HS-27A (cell line): ENCODE measurements at places on chromosomes 7 and 10.

DNA sequence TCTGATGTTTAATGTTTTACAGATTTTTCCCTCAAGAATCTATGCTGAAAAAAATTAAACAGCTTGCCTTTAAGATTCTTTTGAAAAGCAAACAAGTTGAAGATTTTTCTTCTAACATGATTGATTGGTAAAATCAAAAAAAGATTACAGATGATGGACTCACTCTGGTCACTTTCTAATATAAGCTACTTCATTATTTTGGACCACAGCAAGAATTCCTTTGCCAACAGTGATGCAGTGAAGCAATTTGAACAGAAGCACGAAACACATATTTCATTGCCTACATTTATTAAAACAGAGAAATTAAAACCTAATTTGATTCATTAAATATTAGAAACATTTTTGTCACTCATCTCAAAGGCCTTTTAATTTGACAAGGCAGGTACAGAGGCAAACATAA, 82.1 kb upstream of the SGCE start:
- no peak for DNase-seq

GRCh38 chr7:6375348-6376101, 72.2 kb downstream of the DAGLB start:
- no peak for DNase-seq

DNA sequence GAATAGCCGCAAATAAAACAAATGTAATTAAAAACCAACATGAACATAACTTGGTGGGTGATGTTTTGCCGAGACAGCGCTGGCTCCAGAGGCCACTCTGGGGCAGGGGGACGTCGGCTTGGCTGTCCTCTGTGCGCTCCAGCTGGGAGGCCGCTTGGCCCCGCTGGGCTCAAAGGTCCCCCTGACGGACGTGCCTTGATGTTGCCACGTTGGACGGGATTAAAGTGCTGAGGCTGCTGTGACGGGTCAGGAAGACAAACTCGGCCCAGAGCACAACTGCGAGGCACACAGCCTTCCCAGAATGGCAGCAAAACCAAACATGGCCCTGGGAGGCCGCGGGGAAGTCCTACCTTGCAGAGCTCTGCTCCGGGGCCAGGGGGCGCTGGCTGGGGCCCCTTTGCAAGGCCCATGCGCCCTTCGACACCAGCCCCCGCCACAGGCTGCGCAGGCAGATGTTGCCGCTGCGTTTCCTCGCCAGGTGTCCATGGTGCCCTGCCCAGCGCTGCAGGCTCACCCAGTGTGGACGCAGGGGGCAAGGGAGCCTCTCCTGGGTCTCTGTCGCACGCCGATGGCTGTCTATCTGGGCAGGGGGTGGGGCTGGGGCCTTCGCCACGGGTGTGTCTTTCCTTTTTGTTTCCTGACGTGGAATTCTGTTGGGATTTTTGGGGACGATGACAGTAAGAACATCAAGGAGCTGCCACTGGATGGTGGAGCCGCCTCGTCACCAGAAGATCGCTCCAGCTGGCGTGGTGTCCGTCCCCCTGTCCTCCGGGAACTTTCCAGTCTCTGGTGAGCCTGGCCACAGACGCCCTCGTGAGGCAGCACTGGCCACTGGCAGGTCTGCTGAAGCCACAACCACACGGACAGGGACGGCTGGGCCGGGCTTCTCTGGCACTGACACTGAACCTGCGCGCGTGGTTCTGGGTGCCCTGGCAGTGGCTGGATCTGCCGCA, 99.6 kb upstream of the DIP2C start:
- DNase-seq: no peak

GRCh38 chr10:77970869-77971803, 44.6 kb upstream of the DLG5 start:
- DNase-seq: no peak

- DNase-seq: no peak
Measured at GRCh38 chr7:134355927-134356326, 39.2 kb upstream of the SLC35B4 start.

- no peak for DNase-seq
Measured at GRCh38 chr7:82404652-82405051, 38.9 kb downstream of the CACNA2D1 start.

DNA sequence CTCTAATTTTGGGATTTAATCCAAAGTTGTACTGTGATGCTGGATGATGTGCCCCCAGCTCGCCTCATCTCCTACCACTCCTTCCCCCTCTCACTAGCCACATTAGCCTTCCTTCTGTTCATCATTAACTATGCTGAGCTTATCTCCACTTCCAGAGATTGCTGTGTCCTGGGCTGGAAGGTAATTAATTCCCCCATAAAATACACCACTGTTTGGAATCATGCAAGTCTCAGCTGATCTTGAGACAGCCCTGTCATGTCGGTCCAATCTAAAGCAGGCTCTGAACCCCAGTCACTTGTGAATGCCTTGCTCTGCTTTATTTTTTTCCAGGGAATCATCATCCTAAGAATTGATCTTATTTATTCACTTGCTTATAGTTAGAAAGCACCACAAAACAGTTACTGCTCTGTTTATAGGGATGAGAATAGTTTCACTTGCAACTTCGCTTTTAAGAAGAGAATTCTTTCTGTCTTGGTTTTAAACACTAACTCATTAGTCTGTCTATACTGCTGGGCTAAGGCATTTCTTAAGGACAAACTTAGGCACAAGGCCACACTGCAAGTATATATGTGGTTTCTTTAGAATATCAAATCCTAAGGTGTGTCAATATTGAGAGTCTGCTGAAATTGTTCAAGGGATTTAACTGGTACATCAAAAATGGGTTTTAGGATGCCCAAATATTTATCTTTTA, 341.1 kb upstream of the SEMA3A start:
- no peak for DNase-seq

DNA sequence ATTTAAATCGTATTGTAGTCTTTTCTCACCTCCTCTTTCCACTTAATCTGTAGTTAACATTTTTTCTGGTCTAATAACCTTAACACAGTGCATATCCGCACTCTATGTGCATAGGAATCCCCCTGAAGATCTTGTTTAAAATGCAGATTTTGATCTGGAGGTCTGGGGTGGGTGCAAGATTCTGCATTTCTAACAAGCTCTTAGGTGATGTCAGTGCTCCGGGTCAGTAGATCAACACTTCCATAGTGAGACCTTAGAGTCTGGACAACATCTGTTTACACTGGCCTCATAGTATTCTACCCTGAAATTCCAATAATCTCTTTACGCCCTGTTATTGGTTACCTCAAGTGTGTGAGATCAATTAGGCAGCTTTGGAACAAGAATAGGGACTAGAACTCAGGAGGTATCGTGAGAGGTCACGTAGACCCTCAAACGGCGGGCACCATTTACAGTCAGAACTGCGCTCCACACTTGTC, 434 bp upstream of the PLEKHA8 start:
- DNase-seq: no peak

- no peak for DNase-seq
Measured at GRCh38 chr10:43387678-43388032, 16.2 kb downstream of the FXYD4 start.

DNA sequence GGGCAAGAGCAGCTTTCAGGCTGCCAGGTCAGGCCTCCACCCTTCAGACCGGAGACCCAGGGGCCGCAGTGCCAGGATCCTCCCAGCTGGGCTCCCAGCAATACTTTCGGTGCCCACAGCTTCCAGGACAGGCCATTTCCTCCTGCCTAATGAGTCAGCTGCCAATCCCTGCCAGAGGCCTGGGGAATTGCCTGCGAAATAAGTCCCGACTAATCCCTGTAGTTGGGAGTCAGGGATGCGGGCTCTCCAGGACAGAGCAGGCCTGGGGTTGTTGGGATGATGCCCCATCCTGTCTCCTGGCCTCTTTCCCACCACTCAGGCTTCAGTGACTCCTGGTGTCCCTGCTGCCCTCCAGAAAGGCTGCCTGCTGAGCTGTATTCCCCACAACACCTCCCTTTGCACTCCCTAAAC, 143.5 kb upstream of the UNC5B start:
- no peak for DNase-seq

- no peak for DNase-seq
Measured at GRCh38 chr7:157488281-157488680, 151.5 kb downstream of the DNAJB6 start.

- no peak for DNase-seq
Measured at GRCh38 chr10:26355241-26355640, 82.9 kb upstream of the APBB1IP start.

GRCh38 chr7:55531536-55531935, 40.8 kb downstream of the VOPP1 start:
- no peak for DNase-seq

DNA sequence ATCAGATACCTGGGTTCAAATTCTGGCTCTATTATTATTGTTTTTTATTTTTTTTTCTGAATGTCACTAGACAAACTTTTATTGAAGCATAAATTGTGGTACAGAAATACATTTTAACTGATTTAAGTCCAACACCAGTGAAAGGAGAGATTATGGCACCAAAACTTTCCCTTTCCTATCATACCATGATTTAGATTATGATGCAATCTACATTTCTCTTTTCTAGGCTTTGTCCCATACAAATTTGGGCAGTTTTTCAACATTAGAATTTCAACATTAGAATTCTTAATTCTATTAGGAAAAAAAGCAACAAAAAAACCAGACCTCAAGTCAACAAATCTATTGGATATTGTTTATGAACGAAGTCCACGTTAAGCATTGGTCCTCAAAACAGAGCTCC, 11.0 kb downstream of the AS3MT start:
- no peak for DNase-seq

GRCh38 chr7:104231054-104232046, 23.5 kb upstream of the ORC5 start:
- no peak for DNase-seq

DNA sequence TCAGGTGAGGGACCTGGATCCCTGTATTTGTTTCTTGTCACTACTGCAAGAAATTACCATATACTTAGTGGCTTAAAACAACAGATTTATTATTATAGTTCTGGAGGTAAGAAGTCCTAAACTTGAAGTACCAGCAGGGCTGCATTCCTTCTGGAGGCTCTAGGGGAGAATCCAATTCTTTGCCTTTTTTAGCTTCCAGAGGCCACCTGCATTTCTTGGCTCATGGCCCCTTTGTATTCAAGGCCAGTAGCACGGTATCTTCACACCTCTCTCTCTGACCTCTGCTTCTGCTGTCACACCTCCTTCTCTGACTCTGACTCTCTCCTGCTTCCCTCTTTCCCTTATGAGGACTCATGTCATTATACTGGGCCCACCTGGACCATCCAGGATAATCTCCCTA, 2.2 kb upstream of the LHPP start:
- DNase-seq: no peak

- DNase-seq: no peak
Measured at GRCh38 chr10:97721871-97722780, 8.6 kb downstream of the MARVELD1 start.

DNA sequence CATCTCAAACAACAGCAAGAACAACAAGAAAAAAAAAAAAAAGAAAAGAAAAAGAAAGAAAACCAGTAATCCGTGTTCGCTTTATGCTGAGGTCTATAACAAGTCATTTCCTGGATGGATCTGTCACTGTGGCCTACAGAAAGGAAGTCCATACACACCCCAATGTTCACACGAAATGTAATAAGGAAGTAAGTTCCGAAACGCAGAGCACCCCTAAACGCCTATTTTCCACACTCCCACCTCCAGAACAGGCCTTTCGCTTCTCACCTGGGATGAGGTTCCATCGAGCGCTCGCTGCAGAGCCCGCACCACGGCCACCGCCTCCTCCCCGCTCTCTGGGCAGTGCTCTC, 735 bp downstream of the ZNF394 start:
- DNase-seq: no peak

GRCh38 chr7:109930049-109930448, 1160.9 kb upstream of the LRRN3 start:
- DNase-seq: no peak
